ENCODE measurements at places on chromosomes 11 and 22.

DNA sequence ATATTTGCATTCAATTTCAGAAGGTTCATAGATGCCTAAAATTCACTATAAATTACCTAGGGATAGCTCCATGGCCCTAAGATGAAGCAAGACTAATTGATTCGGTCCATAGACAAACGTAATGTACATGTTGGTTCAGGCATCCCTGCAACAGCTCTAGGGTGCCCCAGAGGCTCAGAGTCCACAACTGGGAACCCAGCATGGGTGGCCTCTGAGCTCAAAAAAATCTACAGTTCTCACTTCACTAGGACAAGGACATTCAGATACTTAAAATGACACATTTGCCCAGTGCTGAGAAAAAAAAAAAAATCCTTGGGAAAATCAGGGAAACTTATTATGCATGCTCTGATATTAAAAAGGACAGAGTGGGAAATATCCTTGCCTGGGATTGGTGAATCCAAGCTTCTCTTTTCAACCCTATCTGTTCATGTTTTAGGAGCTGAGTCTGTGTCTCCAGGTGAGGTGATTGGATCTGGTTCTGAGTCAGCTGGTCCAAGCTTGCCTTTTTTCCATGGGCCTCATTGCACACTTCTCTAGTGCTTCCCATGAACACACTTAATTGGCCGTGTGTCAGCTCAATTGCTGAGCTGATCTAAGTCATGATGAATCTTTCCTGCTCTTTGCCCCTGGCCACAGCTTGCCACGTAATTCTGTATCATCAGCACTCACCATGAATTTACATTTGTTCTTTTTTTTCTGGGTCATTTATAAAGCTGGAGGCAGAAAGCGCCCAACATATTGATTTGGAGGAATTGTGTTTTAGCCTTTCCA lies 116.3 kb upstream of the RCN1 start:
- DNase-seq, result peak; percentile 12

DNA sequence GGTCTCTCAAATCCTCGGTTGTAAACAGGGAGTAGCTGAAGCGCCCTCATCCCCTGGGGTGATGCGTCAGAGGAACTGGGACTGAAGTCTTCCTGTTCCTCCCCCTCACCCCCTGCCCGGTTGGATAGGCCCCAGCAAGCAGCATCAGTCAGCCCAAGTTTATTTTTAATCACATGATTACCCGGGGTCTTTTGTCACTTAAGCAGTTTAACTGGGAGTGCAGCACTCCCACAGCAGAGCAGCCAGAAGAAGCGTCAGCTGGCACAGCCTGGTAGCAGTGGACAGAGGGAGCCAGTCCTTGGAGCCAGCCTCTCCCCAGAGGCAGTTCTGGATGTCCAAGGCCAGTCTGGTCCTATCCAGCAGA lies 342.1 kb downstream of the CTTN start:
- DNase-seq, result no peak

DNA sequence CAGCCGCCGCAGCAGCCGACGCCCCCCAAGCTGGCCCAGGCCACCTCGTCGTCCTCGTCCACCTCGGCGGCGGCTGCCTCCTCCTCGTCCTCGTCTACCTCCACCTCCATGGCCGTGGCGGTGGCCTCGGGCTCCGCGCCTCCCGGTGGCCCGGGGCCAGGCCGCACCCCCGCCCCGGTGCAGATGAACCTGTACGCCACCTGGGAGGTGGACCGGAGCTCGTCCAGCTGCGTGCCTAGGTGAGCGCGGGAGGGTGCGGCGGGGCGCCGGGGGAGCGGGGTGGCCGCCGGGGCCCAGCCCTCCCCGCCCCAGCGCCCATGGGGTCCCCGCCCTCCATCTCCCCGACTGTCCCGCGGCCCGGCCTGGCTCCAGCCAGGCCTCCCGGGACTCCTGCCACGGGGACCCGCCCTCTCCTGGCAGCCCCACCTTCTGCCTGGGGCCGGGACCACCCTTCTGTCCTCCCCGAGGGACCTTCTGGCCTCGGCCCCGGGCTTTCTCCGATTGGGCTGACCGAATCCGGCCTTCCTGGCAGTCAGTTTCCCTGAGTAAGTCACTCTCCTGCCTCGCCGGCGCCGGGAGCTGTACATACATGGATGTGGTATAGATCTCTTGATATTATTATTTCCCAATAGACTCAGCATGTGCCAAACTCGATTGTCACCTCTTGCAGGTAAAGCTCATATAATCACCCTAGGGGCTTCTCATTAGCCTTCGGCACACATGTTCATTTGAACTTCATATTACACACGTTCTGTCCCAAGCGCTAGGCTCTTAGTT lies 720 bp downstream of the PACS1 start:
- no peak for DNase-seq

GRCh38 chr11:69896250-69896649 lies 77.0 kb upstream of the FGF3 start:
- DNase-seq, result no peak

DNA sequence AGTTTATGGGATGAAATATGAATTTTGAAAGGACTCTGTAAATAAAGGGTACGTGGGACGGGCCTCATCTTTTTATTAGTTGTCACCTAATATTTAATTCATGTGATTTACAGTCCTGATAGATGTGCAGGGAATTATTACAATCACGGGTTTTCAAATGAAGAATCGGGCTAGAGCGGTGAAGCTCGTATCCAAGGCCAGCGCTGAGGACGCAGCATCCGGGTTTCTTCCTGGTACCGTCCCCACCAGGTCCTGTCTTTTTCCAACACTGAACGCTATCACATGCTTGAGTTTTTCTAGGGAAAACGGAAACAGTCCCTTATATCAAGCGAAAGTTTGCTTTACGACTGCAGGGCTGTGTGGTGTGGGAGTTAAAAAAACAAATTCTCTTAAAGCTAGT lies 787 bp downstream of the SMDT1 start:
- DNase-seq, result no peak

- DNase-seq, result no peak
These were observed 110.6 kb downstream of the KIF18A start for GRCh38 chr11:27997344-27997743.

DNA sequence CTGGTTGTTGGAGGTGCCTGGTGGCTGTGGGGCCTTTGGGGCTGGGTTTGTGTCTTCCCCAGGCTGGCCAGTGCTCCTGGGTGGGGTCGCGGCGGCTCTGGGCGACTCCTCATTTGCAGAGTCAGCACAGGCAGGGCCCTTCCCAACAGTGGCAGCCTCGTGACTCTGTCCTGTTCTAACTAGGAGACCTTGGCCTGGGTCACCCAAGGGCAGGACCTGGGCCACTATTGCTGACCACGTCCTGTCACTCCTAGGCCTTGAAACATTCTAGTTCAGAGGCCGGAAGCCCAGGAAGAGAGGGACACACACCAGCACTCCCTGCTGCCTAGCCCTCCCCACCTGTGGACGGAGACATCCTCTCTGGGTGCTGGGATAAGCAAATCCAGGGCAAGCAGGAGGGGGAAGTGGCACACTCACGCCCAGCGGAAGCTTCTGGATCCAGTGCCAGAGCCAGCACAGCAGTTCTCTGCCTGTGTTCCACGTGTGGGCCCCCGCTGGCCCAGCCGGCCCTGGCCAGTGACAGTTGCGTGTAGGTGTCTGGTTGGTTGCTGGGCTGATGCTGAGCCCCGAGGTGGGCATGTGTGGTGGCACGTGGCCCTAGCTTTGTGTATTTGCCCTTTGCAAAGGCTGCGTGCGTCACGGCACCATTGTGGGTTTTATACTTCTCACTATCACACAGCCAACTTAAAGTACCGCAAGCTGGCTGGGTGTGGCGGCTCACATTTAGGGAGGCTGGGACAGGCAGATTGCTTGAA lies 4.3 kb upstream of the CHID1 start:
- no peak for DNase-seq

- DNase-seq, result no peak
These were observed 431 bp downstream of the KMT2A start for GRCh38 chr11:118436639-118437207.

- DNase-seq, result no peak
These were observed 538.3 kb downstream of the OPCML start for GRCh38 chr11:132993991-132994502.

- no peak for DNase-seq
These were observed 101.1 kb upstream of the FAT3 start for GRCh38 chr11:92123540-92123939.

GRCh38 chr11:33197915-33198727 lies 36.8 kb upstream of the CSTF3 start:
- DNase-seq, result no peak

DNA sequence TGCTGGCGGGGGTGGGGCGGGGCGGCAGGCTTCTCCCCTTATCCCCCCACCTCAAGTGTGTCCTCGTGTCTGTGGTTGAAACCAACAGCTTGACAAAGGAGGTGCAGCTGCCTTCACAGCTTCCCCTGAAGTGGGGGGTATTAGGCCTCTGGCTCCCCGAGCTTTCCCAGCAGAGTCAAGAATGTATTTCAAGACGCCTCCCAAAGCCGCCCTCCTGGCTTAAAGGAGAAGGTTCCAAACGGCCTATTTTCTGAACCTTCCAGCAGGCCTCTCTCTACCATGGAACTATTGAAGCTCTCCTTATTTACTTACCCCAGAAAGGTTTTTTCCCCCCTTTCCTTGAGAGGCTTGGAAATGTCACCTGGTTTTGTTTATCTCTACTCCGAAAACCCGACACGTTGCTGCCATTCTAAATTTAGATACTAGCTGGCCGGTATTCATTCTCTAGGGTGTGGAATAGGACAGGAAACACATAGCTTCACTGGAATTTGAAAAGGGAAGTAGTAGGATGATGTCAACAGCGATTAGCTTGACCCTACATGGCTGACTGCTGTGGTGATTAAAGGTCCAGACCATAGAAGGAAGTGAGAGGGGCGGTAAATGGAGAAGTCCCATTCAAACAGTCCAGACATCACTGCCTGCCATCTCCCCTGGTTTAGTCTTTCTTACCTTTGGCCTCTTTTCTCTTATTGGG lies 671 bp upstream of the PICALM start:
- DNase-seq, result peak; percentile 54

GRCh38 chr11:61035526-61035835 lies 64.0 kb downstream of the CD6 start:
- DNase-seq, result no peak

DNA sequence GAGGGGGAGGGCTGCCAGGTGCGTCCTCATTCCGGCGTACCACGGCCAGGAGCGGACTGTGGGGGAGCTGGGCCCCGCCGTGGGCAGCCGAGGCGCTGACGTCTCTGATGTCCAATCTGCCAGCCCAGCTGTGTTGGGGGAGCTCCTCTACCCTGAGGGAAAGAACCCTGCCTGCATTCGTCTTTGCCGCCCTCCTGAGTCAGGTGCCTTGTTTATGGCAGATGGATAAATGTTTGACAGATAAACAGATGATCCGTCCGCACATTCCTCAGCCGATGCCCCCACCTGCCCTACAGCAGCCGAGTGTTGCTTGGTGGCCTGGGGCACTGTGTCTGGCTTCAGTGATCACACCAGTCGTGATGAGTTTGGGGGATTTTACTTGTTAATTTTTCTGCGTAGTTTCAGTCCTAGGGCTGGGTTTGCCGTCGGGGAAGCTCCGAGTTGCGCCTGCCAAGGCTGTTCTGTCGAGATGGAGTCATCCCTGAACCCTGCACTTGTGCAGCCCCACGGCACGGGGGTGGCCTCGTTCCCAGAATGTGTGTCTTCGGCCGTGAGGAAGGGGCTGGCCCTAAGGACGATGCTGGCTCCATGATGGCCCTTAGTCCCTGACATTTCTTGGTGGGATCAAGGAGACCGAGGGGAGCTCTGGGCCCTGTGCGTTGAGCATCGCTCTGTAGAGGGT lies 1083.9 kb downstream of the BRD1 start:
- no peak for DNase-seq

DNA sequence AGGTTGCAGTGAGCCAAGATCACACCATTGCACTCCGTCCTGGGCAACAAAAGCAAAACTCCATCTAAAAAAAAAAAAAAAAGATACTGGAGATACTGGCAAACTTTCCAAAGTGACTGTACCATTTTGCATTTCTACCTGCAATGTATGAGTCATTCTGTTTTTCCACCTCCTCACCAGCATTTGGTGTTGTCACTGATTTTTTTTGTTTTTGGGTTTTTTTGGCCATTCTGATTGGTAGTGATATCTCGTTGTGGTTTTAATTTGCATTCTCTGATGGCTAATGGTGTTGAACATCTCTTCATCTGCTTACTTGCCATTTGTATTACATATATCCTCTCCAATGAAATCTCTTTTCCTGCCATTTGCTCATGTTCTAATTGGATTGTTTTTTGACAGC lies 12.0 kb upstream of the RBX1 start:
- DNase-seq, result no peak

DNA sequence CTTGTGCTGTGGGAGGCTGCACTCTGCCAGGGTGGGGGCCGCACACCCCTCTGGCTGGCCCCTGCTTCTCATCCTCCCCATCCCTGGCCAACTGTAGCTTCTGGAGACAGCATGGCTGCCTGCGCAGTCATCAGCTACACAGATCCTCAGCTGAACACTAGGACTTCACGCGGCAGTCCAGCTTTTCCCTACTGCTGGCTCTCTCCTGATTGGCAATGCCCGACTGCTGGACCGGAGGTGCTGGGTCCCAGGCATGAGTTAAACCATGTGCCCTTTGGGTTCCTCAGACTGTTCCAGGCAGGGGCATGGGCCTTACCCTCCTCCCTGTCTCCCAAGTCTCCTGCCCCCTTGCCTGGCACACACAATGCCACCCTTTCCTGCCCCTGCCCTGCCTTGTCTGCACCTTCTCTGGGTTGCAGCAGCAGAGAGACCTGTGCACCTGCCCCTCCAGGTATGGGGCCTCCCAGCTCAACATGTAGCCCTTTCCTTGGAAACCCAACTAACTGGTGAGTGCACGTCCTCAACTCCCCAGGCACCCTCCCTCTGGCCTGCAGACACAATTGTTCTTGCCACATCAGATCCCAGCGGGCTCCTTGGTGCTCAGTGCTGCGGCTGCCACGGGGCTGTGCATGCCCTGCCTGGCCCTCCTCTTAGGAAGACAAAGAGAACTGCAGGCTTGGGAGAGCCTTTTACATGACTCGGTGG lies 1039.2 kb downstream of the TBC1D22A start:
- no peak for DNase-seq

- no peak for DNase-seq
These were observed 237.6 kb upstream of the CCDC179 start for GRCh38 chr11:23097891-23098290.

DNA sequence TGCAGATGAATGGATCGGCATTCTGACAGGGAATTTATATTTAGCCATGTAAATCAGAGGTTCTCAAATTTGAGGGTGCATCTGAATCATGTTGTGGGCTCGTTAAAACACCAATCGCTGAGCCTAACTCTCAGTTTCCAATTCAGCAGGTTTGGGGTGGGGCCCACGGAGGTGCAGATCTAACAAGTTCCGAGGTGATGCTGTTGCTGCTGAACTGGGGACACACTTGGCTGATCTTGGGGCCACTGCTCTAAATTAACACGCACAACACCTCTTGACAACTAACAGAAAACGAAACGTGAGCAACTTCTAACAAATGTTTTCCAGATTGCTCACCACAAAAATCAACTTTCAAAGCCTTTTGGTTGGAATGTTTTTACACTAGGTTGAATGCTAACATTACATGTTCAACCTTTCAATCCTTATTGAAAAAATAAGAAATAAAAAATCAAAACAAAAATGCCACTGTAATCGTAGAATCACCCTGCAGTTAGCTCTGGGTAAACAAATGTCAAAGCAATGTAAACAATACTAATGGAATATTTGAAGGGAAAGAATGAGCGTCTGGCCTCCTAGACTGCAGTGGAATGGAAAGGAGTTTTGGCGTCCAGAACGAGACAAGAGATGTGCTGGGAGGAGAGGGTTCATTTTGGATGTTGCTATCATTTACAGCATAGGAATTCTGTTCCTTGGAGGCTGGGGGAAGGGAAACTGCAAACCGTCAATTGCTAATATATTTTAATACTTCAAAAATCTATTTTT lies 68.3 kb upstream of the SLC6A5 start:
- DNase-seq, result no peak

Data from HCT116 (cell line).